ENCODE measurements at places on chromosomes 1 and 21.

GRCh38 chr21:35254006-35254764, 205.1 kb upstream of the RUNX1 start:
- peak; percentile 89 for DNase-seq

- DNase-seq, result no peak
Measured at GRCh38 chr1:56484695-56485094, 94.7 kb downstream of the PLPP3 start.

GRCh38 chr1:157313240-157313807, 175.1 kb upstream of the ETV3 start:
- no peak for DNase-seq

- peak; percentile 63 for DNase-seq
Measured at GRCh38 chr1:80248886-80249285, 1242.4 kb upstream of the ADGRL4 start.

- DNase-seq, result no peak
Measured at GRCh38 chr1:176885751-176886150, 278.8 kb downstream of the ASTN1 start.

DNA sequence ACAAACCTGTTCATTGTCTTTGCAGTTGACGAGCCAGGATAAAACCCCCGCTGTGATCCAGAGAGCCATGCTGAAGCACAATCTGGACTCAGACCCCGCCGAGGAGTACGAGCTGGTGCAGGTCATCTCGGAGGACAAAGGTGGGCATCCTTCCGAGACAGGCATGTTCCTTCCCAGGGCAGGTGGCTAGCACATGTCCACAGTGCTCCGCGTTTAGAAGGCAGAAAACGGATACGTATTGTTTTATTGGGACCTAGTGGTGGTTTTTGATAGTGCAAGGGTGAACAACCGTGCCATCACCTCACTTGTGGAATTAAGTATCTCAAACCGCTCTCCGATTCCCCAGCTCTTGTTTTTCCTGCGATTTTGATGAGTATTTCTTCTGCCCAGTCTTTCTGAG, 115.3 kb downstream of the COLGALT2 start:
- no peak for DNase-seq

- no peak for DNase-seq
Measured at GRCh38 chr1:153629971-153630370, 1.7 kb downstream of the S100A1 start.

DNA sequence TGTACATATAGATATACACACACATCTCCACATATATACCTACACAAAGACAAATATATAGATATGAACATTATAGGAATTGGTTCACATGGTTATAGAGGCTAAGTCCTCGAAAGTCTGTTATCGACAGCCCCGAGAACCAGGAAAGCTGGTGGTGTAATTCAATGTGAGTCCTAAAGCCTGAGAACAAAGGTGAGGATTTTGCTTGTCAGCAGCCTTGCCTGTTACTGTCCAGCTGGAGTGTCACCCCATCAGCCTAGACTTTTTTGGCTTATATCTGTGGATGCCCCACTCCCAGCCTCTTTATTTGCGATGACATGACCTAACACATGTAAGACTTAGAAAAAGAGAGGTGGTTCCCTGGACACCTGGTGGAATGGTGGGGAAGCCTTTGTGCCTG, 97.0 kb downstream of the GIPC2 start:
- no peak for DNase-seq

GRCh38 chr1:185990565-185990964, 256.4 kb downstream of the HMCN1 start:
- DNase-seq, result no peak

DNA sequence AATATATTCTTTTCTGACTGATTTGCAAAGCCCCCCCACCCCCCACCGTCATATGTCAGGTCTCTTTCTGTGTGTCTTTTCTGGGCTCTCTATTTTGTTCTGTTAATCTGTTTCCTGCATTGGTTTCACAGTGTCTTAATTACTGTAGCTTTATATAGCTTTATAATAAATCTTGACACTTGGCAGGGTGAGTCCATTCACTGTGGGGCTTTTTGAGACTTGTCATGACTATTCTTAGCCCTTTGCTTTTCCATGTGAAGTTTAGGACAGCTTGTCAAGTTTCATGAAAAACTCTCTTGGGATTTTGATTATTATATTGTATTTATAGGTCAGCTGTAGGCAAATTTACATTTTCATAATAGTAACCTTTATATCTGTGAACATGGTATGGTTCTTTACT, 50.4 kb downstream of the MIGA1 start:
- no peak for DNase-seq

DNA sequence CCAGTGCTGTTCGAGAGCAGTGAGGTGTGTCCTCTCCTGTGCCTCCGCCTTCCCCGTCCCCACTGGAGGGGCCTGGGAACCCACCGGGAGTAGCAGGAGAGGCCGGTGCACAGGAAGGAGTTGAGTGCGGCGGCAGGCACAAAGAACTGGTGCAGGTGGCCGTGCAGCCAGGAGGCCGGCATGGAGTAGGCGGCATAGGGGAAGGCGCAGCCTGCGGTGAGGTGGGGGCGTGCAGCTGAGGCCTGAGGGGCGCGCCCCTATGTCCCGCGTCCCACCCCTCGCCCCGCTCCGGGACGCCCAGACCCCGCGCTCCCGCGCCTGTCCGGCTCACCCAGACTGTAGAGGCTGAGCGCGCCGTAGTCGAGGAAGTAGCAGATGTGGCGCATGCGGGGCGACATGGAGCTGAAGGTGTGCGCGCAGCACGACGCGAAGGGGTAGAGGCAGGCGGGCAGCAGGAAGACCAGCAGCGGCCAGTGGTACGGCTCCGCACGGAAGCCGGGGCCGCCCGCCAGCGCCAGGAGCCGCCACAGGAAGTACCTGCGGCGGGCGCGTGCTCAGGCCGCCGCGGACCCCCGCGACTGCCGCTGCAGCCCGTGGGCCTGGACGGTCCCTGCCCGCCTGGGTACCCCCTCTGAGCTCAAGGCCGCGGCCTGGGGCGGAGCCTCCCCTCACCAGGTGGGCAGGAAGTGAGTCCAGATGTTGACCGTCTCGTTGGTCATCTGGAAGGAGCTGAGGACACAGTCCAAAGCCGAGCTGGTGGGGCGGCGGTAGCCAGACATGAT, 2.2 kb downstream of the PAQR6 start:
- DNase-seq, result peak; percentile 26

DNA sequence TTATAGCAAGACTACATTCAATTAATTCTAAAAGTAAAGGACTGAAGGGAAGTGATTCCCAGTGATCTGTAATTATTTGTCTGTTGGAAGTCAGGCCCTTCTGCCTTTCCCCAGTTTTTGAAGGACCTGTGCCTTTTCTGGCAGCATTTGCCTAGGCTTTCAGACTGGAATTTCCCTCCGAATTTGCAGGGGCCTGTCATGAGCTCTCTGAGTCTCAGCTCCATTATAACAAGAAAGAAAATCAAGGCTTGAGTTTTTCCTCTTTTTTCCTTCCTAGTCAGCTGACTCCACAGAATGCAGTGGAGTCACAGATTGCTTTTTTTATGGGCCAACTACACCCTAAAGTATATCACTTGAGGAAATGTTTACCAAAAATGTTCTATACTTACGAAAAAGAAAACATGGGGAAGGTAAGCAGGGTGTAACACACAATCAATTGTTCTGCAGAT, 1.1 kb downstream of the NR5A2 start:
- no peak for DNase-seq

- DNase-seq, result no peak
Measured at GRCh38 chr1:87231703-87232367, 96.8 kb upstream of the LMO4 start.

DNA sequence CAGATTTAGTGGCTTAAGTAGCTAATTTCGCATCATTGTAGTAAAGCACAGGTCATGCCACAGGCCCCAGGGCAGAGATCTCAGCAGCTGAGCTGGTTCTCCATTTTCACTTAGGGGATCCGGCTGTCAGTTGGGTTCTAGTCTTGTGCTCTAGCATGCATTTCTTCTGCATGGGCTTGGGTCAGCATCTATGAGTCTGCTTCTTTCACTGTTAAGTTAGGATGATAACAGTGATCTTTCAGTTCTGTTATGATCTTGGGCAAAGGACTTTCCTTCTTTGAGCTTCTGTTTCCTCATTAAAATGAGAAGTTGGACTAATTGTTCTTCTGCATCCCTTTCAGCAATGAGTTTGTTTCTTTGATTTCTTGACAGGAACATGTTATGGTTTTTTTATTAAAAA, 123.6 kb upstream of the DNAH14 start:
- DNase-seq, result no peak

- no peak for DNase-seq
Measured at GRCh38 chr21:18636897-18637296, 233.3 kb upstream of the TMPRSS15 start.

- DNase-seq, result no peak
Measured at GRCh38 chr1:29963946-29964345, 727.6 kb downstream of the PTPRU start.

- peak; percentile 78 for DNase-seq
Measured at GRCh38 chr1:107782217-107782845, 182.6 kb downstream of the VAV3 start.

- no peak for DNase-seq
Measured at GRCh38 chr1:5577255-5578040, 414.8 kb downstream of the NPHP4 start.

GRCh38 chr1:219149953-219150352, 23.7 kb upstream of the LYPLAL1 start:
- no peak for DNase-seq

- DNase-seq, result no peak
Measured at GRCh38 chr21:32003411-32003810, 130.6 kb downstream of the HUNK start.

- DNase-seq, result peak; percentile 38
Measured at GRCh38 chr1:25989440-25990234, 8.2 kb downstream of the PAFAH2 start.

GRCh38 chr21:33584455-33584854, 4.0 kb downstream of the DONSON start:
- no peak for DNase-seq

DNA sequence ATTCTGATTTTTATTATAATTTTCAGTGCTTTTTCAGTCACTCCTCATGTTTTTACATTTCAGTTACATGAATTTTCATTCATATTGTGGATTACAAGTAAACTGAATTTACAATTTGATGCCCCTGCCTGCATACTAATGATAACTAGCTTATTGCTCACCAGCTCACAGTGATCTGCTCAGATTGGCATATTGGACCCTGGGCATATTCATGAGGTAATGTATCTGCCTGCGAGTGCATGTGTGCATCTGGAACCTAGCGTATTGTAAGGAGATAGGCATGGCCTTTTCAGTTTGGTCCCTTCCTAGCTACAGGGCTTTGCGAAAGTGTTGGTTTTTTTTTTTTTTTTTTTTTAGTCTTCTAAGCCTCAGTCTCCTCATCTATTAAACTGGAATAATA, 213.7 kb downstream of the SDCCAG8 start:
- DNase-seq, result no peak

GRCh38 chr1:213131851-213132655, 81.0 kb downstream of the RPS6KC1 start:
- DNase-seq, result no peak

GRCh38 chr21:46619846-46620245, 15.0 kb upstream of the S100B start:
- peak; percentile 39 for DNase-seq

DNA sequence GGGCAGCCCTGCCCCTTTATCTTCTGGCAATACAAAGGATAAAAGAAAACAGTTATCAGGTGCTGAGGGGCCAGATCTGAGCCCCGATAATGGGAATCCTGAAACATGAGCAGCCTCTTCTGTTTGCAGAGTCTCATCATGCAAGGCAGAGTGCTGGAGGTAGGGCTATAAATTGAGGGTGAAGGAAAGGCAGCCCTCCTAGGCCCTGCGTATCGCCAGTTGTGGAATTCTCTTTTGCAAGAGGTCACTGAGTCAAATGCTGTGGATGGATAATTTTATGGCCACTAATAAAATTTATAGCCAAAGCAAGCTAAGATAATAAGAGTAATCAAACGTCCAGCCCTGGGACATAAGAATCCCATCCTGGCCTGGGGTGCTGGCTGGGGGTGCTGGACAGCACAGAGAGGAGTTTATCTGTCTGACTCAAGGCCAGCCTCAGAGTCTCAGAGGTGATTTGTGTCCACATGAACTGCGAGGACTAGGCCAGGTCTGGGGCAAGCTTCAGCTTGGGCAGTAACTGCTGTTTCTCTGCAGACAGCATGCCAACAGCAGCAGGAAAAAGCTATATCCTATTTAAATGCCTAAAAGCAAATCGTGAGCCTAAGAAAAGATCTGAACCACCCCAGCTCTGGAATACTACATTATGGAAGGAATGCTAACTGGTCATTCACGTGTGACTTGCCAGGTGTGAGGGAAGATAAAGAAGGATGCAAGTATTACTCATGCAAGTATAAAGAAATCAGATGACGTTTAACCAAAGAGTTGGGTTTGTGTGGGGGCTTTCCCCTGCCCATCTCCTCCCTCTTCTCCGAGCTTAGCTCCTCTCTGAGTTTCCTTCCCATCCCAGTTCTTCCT, 254.8 kb downstream of the KIF26B start:
- DNase-seq, result no peak

GRCh38 chr1:198904321-198904720, 265.5 kb downstream of the PTPRC start:
- peak; percentile 64 for DNase-seq

- no peak for DNase-seq
Measured at GRCh38 chr1:160659566-160659965, 12.7 kb upstream of the SLAMF1 start.

GRCh38 chr1:186680245-186681061, at the start of gene PTGS2:
TSS of gene PTGS2 (minus strand) at chr1:186680423. CDS start at chr1:186680290, 133 bp downstream.
- DNase-seq, result peak; percentile 99

DNA sequence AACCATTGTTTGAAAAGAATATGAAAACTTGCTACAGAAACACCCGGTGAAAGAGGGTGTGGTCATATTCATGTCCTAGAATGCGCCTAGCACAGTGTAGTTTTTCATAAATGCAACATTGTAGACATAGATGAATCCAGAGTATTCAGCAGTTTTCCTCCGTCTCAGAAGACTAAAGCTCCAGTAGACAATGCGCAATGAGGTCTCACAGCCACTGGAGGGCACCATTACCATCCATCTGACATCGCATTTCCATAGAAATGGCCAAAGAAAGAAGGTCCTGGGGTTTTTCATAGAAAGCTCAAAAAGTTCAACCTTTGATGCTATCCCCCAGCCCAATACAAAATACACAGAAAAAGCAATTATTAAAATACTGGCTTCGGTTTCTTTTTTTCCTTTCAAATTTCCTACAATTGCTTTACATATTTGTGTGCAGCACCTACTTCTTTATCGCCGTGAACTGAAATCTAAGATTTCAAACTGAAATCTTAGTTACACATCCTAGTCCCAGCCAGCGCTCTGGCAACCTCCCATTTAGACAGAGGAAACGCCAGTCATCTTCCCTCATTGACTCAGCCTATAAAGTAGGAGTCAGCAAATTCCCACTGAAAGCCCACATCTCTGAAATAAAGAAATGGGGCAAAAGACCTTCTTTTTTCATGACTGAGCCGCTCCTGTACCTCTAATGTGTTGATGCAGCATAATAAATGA, 3.9 kb upstream of the CD58 start:
- DNase-seq, result peak; percentile 81

- DNase-seq, result no peak
Measured at GRCh38 chr1:27157194-27157593, 2.3 kb upstream of the SLC9A1 start.

- no peak for DNase-seq
Measured at GRCh38 chr1:158754420-158754819, at the start of gene OR6K6. TSS of gene OR6K6 (plus strand) at chr1:158754720. CDS start at chr1:158754888, 168 bp downstream.

- DNase-seq, result no peak
Measured at GRCh38 chr1:39116116-39116607, 88.3 kb upstream of the MACF1 start.

Measured in cardiac fibroblast (primary cell).